ENCODE measurements at places on chromosomes 7 and 10.

DNA sequence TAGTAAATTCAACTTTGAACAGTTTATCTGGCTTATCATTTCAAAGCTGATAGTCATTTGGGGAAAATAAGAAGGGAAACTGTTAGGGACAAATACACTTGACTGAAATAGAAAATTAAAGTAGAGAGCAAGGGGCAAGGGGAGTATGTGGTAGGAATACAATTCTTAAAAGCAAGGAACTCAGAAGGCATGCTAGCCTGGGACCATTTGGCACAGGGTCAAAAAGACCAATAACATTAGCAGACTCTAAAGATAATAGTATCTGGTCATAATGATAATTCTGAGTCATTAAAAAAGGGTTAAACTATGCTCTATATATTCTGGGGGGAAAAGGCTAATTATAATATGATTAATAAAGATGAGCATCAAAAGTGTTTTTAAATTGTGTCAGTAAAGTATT is 112.2 kb downstream of the CNOT4 start:
- no peak for DNase-seq

GRCh38 chr7:1691601-1692514 is 21.8 kb downstream of the ELFN1 start:
- DNase-seq = no peak

GRCh38 chr10:90862908-90863514 is 5.2 kb upstream of the HTR7 start:
- DNase-seq = no peak

DNA sequence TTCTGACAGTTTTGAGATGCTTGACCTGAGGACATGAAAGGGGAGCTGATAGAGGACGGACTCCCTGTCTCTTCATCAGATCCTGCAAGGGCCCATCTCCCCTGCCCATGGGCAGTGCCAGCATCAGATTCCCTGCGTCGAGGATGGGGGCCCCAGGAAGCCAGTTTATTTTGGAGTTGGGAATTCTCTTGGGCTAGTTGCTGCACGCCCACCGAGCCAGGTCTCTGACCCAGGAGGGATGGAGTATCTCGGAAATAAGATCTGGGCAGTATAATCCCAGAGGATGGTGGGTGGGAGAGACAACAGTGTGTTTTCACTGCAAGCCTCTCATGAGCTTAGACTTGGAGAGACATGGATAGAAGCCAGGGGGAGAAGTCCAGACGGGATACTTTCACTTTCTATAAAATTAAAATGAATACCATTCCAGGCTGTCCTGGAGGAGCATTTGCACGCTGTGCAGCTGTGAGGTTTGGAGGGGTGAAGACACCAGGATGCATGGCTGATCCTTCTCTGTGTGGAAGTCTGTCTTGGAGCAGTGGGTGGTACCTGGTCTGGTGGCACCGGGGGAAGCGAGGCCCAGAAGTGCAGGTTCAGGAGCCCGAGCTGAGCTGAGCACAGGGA is 25.8 kb downstream of the DOCK1 start:
- DNase-seq = no peak

DNA sequence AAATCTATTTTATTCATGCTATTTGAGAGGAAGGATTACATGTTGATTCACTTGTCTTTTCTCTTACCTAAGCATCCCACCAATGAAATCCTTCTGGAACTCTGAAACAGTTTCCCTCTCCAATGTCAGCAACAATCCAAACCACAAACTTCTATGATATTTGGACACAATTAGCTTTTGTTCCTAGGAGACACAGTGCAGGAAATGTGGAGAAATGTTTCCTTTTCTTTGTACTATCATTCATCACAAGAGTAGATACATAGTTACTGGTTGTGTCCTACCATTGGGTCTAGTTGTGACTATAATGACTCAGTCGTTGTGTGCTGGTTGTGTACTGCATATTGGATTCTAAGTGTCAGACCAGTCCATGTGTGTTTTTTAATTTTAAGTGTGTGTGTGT is 156.8 kb upstream of the MAGI2 start:
- DNase-seq = no peak

- no peak for DNase-seq
These were observed 1.2 kb downstream of the MAPK8 start for GRCh38 chr10:48307711-48308018.

GRCh38 chr10:116097239-116097784 is 175.7 kb downstream of the GFRA1 start:
- DNase-seq = no peak

DNA sequence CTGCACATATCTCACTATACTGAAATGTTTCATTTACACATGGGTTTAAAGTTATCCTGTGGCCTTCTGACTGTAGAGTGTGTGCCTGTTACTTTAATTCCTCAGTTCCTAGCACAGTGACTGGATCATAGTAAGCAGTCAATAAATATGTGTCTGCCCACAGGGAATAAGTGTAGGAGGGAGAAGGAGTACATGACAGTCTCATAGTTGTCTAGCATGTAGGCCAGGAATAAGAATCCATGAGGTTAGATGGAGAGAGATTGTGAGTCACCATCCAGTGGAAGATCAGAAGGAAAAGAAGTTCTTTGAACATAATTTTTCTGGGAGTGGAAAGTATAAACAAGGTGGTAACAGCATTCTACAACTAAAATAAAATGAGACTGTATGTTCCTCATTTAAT is 36.6 kb upstream of the SEMA3A start:
- no peak for DNase-seq

GRCh38 chr10:111199587-111199986 is 122.8 kb downstream of the ADRA2A start:
- no peak for DNase-seq

GRCh38 chr7:33237036-33237435 is 107.7 kb downstream of the BBS9 start:
- DNase-seq = no peak

GRCh38 chr7:152937282-152937681 is 177.7 kb downstream of the ACTR3B start:
- DNase-seq = no peak

DNA sequence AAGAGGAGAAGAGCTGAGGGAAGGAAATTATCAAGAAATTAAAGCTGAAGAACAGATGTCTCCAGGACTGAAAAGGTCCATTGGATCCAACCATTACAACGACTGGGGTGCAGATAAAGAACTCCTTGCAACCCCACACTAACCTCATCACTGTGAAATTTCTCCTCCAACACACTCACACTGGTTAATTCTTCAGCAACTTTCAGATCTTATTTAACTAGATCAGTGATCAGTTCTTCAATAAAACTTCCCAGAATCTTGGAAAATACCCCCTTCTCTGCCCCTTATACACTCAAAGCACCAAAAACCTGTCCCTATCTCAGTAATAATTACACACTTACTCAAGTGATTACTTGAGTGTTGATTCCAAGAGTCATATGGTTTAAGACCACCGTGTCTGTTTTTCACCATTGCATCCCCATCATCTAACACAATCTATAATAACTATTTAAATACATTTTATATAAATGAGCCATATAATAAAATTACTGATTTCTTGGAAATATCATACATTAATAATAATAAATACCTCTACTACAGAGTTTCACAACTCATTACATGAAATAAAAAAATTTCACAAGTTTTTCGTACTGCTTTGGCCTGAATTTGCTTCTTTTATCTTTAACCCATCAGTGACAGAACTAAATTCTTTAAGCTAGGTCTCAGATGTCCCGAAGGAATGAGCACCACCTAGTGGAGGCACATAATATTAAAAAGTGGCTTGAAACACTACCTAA is 123.7 kb downstream of the MPP7 start:
- no peak for DNase-seq

- DNase-seq = no peak
These were observed 209.0 kb downstream of the ACTR3B start for GRCh38 chr7:152968514-152968913.

GRCh38 chr10:116777006-116777405 is 34.6 kb upstream of the HSPA12A start:
- no peak for DNase-seq

DNA sequence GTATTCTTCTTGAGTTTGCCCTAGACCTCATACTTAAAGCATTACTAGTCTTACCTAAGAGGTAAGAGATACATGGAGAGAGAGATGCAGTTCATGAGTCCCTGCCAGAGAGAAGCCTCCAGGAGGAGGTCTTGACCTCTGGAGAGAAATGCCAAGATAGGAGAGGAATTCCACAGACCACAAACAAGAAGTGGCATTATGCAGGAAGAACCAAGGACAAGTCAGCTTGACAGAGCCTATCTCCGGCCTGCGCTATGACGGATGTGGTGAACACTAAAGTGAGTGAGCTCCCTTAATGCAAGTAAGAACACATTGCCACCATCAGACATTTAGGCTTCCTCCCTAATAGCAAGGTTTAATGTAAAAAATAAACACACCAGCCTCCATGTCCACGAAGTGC is 27.9 kb upstream of the COL1A2 start:
- no peak for DNase-seq

DNA sequence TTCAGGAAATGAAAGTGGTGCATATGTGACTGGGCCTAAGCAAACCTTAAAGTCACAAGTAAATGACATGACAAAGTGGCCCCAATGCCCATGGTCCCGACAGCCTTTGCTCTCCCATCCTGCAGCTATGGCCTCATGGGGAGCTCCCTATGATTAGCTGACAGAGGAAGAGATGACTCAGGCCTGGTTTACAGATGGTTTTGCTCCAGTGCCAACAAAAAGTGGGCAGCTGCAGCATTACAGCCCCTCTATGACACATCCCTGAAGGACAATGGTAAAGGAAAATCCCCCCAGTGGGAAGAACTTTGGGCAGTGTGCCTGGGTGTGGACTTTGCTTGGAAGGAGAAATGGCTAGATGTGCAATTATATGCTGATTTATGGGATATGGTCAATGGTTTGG is 105.1 kb upstream of the ADCY1 start:
- DNase-seq = no peak

GRCh38 chr7:45077579-45077978 is 11.2 kb downstream of the NACAD start:
- no peak for DNase-seq

DNA sequence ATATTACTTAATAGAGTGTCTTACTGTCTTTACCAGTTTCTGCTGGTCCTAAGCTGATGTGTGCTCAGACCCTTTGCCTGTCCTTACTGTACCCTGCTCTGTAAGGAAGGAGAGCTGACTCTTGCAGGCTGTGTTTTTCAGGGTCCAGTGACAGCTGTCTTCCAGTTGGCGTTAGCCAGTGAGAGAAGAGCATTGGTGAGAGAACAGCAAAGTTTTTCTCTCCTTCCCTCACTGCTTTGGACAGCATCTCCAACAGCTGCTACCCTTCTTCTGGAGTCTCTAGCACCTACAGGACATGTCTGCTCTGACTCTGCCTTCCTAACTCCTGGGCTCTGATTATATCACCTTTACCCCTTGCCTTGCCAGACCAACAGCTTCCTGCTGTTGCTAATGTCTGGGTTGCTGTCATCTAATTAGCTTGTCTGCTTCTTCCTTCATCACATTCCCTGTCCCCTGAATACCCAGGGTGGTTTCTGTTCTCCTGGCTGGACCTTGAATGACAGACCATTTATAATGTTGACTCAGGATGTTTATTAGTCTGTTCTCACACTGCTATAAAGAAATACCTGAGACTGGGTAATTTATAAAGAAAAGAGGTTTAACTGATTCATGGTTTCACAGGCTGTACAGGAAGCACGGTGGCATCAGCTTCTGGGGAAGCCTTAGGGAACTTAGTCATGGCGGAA is 23.5 kb upstream of the PANK1 start:
- no peak for DNase-seq

- no peak for DNase-seq
These were observed 131.8 kb upstream of the PALS2 start for GRCh38 chr7:24441314-24442027.

All from activated T-helper 1 cell treated with Interleukin-2 at 50 U/mL for 16 hours (primary cell).